LHCN-M2 (cell line): ENCODE measurements at places on chromosomes 7 and 10. TPM values are rescaled to one million over a fixed set of nuclear protein-coding genes. Genes with fewer than 3 reads are reported as not detected.

GRCh38 chr10:93299606-93300287, 182.4 kb downstream of the MYOF start:
- no peak for DNase-seq

Gene STK31
- not detected in 2 replicates for total RNA-seq

Gene TAS2R38
- total RNA-seq: not detected in 2 replicates

Gene FAM204A
- total RNA-seq: 69.2 and 69.9 TPM in 2 replicates
